CD4-positive, alpha-beta T cell treated with Interleukin-4 for 1 hour (primary cell): ENCODE measurements at places on chromosomes 7 and 10.

DNA sequence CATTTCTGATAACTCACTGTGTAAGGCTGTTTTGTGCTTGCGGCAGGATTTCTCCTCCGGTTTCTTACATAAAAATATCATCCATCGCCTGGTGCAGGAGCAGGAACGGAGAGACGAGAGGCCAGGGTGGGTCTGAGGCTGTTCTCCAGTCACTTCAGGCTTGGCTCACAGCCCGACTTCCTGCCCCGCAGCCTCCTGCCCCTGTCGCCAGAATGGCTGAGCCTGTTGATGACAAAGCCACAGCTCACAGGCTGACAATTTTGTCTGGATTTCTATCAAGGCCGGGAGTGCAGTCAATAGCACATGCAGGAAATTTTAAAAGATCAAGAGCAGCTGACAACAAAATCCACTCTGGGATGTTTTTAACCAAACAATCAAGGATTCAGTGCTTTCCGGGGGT, 229.7 kb upstream of the ZNF32 start:
- no peak for DNase-seq

DNA sequence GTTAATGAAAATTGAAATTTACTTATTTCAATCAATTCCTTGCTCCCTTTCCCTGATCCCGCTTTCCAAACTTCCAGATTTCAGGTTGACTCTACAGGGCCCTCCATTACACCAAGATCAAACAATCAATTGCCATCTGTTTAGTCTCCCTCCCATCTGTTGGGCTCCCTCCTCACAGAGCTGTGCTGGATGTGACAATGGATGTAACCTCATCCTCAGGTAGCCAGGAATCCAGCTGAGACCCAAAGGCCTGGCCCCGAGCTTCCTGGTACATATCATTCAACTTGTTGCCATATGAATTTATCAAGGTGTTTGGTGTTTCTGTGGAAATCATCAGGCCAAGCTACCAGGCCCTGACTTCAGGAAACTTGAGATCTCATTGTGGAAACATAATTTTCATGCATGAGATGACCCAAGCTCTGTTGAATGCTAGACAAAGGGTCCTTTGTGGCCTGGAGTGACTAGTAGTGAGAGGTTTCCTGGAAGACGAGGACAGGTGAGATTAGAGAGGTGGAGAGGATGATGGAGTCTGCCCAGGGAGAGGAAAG, 148.6 kb upstream of the PDE1C start:
- no peak for DNase-seq

GRCh38 chr10:31754803-31755624, 173.6 kb downstream of the ARHGAP12 start:
- no peak for DNase-seq

- DNase-seq, result no peak
These were observed 149.0 kb upstream of the FGFR2 start for GRCh38 chr10:121747163-121747775.
